ENCODE measurements at places on chromosomes 11 and 22.

DNA sequence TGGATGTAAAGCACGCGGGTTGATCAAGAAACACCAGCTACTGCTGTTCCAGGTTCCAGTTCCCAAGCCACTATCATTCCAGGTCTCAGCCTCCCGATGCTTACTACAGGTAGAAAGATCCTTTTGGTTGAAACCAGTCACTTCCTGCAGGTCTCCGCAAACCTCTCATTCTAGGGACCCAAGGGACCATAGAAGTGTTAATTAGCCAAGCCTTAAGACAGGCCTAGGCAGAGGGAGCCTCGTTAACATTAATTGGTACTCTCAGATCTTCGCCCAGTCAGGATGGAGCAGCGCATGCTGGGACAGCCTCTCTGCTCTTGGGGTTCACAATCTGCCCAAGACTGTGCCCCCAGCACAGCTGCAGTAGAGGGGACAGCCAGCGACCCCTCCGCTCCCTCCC, 11.2 kb upstream of the OAF start:
- DNase-seq, result no peak

GRCh38 chr22:17284888-17285287, 65.7 kb upstream of the ADA2 start:
- DNase-seq, result no peak

- DNase-seq, result peak; percentile 95
Observed at GRCh38 chr22:29767171-29768051, at the start of gene UQCR10. Gene UQCR10 (plus strand): TSS chr22:29767369. CDS start chr22:29767399, 30 bp downstream.

- no peak for DNase-seq
Observed at GRCh38 chr11:12981676-12982522, 27.2 kb upstream of the RASSF10 start.

GRCh38 chr22:23511627-23512347, 68.3 kb downstream of the IGLL1 start:
- DNase-seq, result no peak
